T-cell (primary cell): ENCODE measurements at places on chromosomes 12 and 14.
A peak's percentile ranks its signal among the peaks of the same experiment; 100 is the strongest.

GRCh38 chr12:4648104-4648500, 749 bp downstream of the AKAP3 start:
- no peak for DNase-seq

GRCh38 chr14:99655521-99655920, 10.6 kb downstream of the HHIPL1 start:
- no peak for DNase-seq

DNA sequence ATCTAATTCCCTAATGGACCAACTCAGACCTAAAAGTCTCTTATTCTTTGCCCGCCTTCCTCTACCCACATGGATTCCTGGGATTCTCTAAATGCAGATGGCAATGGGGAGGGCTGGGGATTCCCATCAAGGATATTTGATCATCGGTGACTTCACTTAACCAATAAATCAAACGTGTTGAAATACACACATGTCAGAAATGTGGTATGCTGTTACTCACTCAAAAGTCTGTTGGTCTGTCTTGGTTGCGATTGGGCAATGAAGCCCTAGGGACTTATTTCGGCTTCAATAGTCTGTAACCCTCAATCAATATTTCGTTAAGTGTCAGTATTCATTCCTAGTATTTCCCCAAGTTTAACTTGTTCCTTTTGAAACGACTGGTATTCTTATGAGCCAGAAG, 117.2 kb upstream of the DIO3 start:
- no peak for DNase-seq

DNA sequence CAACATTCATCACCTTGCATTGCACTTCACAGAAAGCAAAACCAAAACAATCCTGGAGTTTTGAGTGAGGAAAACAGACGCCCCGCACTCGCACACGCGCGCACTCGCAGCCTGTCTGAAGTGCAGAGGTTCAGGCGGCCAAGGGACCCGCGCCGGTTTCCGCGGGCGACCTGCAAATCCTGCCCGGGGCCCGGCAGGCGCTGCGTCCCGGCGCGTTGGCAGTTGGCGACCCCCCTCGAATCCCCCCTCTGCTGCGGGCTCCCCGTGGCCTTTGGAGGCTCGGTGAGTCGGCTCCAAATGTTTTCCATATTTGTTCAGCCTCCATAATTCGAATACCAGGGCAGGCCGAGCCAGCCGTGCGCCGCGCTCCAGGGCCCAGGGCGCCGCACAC, at the start of gene SSPN:
SSPN (plus strand) TSS at position 324 of the 391 bp plus-strand sequence. CDS start 100 bp downstream, outside the sequence.
- no peak for DNase-seq

- DNase-seq: peak; percentile 46
Observed at GRCh38 chr14:81464253-81465002, 64.3 kb upstream of the STON2 start.

GRCh38 chr12:24012528-24012927, 63.1 kb upstream of the SOX5 start:
- no peak for DNase-seq

DNA sequence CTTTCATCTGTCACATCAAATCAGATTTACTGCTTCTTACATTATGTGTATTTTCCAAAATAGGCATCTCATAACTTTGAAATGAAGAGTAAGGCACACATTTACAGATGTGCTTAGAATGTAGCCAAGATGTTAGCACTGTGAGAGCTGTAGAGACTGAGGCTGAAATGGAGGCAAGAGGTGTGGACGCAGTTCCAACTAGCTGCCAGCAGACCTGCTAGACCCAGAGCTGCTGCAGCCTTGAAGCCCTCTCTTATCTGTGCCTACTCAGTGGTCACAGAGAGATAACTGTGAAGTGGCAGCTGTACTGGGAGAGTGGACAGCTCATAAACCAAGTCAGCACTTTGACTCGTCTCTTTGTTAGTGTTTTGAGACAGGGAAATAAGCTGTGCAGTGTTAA, 470.9 kb downstream of the CCER1 start:
- no peak for DNase-seq

DNA sequence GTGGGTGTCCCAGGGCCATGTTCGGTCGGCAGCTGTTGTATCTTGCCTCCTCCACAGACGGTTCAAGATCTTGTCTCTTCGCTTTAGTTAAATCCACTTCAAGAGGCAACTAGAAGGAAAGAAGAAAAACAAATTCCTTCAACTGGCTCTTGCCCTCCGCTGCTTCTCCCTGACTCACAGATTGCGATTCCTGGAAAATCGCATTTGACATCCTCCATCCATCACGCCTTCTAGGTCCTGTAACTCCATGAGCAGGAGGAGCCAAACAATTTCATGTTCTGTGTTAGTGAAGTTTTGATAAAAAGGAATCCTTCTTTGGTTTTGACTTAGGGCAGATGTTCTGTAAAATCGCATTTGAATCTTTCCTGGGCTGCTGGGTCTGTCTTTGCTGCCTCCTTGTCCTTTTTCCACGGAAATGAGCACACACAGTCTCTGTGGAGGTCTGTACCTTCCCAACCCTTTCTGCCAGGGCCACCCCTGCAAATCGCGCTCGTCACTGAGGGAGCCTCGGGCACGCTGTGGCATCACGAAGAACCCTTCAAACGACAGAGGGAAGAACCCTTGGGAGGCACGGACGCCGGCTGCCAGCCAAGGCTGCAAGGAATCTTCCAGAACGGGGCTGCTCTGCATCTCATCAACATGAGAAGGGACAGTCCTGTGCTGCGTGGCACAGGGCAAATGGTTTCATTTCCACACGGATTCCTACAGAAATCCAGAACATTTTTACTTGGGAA, 32.6 kb downstream of the RAD52 start:
- no peak for DNase-seq

GRCh38 chr14:22296722-22297121, 292.3 kb downstream of the DAD1 start:
- no peak for DNase-seq

DNA sequence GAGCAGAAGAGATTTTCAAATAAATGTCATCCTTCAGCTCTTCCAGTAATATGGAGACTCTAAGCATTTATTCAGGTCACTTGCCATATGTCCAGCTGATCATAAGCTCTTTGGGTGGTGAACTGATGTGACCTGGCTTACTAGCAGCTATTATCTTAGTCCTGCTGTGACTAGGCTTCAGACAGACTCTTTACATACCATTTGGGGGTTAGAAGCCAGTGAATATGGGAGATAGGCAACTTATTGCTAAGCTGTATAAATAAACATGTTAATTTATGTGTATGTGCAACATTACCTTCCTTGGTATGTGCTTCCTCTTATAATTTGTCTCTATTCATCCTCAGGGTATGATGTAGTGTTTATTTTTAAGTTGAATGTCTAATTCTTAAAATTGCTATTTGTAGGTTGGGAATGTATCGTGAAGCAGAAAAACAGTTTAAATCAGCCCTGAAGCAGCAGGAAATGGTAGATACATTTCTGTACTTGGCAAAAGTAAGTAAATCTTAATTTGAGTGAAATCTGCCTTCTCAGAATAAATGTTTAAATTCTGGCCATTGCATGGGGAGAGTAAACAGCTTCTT, 32.4 kb downstream of the TTC8 start:
- no peak for DNase-seq

DNA sequence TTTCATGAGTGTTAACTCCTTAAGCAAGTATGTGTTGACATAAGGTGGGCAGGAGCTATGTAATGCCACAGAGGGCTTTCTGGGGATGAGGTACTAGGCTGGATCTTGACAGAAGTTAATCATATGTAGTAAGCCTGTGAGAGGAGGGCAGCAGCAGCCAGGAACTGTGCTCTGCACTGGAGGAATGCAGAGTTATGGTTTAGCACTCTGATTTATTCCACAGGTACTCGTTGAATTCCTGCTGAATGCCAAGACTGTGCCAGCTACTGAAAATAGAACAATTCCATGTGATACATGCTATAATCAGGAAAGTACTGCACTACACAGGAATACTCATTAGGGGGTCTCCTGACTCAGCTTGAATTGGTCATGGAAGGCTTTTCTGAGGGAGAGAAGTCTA, 58.7 kb downstream of the SUSD6 start:
- no peak for DNase-seq

- DNase-seq: no peak
Observed at GRCh38 chr14:35932136-35932535, 106.0 kb downstream of the BRMS1L start.

- DNase-seq: peak; percentile 84
Observed at GRCh38 chr12:124927201-124928094, 13.0 kb upstream of the UBC start.

GRCh38 chr14:81165188-81165587, 55.6 kb downstream of the GTF2A1 start:
- no peak for DNase-seq

- DNase-seq: no peak
Observed at GRCh38 chr12:88431246-88431645, 149.0 kb downstream of the KITLG start.

DNA sequence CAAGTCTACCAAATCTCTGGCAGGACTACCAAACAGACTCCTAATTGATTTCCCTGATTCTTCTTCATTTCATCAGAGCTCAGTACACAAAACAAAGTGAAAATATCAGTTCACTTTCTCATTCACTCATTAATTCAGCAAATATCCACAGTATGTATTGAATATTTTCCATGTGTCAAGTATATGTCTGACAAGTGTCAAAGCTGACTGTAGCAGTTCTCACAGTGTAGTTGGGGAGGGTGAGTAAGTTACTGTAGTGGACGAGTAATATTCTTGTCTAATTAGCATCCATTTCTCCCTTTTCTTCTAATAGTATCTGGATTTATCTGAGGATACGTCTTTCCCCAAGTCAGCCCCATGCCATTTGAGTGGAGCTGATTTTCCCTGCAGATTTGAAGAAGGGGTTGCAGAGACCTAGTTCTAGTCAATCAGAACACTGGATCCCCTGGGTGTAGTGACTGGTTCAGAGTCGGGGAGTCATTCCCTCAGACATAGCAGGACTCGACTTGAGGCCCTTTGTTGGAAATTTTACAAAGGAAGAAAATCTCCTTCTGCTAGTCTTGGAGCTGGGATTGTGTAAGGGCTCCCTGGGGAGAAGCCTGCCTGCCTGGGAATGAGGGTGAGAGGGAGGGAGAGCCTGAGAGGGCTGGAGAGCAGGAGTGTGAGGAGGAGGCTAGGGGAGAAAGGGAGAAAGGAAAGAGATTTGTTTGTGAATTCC, 51.4 kb downstream of the GRIP1 start:
- DNase-seq: no peak
